ENCODE measurements at places on chromosomes 11 and 22.

DNA sequence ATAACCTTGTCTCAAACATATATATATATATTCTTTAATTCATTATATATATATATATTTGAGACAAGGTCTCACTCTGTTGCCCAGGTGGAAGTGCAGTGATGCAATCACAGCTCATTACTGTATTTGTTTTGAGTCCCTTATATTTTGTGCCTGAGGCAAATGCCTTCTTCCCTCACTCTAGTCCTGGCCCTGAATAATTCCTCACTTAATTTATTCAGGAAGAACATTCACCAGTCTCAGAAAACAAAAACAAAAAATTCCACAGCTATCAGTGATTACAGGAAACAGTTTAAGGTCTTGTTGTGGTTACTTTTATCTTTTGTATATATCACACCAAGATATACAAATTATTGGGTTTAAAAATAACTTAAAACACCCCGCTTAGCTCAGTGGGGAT lies 155.7 kb downstream of the CWF19L2 start:
- no peak for DNase-seq

- DNase-seq, result no peak
Observed at GRCh38 chr11:65968600-65969482, 7.3 kb downstream of the SART1 start.

DNA sequence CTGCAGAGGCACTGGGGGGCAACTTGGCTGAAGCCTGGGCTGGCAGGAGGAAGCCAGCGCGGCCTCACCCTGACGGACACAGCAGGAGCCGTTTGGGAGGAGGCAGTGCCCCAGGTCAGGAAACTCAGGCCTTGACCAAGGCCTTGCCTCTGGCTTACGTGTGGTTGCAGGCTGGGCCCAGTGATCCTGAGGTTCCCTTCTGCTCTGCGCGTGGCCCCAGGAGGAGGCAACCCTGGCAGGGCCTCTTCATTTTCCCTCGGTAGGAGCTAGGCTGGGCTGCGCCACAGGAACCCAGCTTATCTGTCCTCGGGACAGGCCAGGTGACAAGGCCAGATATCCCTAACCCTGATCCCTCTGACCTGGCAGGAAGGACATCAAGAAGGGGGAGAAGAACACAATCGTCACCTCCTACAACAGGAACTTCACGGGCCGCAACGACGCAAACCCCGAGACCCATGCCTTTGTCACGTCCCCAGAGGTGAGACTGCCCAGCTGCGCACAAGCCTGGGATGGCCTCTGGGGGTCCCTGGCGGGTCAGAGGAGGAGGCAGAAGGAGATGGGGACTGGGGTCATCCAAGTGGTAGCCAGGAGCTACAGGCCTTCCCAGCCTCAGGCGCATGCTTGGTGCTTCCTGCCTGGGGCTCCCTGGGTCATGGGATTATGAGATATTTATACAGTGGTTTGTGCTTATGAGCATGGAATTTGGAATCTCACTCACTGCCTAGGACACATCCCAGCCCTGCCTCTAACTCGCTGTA lies 20.6 kb downstream of the POLR3H start:
- DNase-seq, result no peak

DNA sequence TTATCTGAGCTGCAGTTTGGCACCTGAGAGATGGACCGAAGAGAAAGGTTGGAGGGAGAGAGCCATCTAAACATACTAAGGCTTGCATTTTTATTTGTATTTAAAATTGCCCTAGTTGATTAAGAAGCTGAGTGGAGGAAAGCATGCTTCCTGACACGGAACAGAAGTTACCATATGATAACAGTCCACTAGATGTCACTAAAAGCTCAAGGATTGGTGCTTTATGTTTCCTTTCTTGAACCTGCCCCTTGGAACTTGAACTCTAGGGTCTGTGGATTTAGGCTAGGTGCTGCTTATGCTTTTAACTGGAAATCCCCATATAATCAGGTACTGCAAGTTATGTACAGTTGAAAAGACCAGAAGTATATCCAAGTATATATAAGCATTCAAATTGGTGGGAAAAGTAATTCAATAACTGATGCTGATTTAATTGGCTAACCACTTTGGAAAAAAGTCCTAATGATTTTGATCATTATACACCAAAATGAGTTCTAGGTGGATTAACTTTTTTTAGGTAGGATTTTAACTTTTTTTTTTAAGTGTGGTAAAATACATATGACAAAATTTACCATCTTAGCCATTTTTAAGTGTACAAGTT lies 9.5 kb downstream of the RBMXL2 start:
- no peak for DNase-seq

DNA sequence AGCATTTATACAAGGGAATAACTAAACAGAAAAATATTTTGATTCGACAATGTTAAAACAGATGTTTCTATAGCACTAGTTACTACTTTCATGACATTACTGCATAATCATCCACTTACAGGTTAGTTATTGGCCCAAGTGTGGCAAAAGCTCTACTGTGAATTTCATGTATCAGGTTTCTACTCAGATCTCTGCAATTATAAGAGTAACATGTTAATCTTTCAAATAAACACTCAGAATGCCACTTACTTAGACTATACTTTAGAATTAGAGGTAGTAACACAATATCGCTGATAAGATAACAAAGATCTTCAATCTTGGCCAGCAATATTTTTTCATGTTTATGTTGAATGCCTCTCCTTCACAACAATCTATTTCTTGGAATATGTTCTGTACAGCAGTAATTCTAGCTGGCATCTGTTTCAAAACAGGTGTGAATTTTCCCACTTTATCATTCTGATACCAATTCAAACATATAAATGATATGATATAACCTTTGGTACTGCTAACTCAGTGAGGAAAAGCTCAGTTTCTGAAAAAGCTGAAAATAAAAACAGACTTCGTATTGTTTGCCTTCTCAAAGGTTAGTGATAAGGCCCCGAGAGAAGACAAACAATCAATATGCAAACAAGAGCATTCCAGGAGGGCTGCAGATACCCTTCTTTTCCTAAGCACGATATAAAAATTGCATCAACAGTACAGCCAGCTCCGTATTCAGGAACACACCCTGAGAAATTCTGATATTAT lies 11.0 kb upstream of the CCDC34 start:
- DNase-seq, result no peak

DNA sequence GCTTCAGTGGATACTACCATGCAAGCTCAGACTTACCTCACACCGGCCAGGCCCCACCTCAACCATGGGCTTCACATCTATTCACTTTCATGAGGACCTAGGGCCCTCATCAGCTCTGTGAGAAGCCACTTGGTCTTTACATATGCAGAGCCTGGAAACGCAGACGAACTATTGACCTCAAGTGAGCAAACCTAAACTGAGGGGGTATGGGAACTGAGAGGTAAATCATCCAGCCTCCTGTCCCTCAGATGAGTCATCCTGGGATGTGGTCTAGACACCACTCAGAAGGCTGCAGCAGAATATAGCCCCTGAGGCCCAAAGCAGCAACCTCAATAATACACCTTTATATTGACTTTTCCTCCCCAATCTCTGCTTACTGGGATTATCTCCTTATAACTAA lies 578.0 kb downstream of the INSC start:
- no peak for DNase-seq

DNA sequence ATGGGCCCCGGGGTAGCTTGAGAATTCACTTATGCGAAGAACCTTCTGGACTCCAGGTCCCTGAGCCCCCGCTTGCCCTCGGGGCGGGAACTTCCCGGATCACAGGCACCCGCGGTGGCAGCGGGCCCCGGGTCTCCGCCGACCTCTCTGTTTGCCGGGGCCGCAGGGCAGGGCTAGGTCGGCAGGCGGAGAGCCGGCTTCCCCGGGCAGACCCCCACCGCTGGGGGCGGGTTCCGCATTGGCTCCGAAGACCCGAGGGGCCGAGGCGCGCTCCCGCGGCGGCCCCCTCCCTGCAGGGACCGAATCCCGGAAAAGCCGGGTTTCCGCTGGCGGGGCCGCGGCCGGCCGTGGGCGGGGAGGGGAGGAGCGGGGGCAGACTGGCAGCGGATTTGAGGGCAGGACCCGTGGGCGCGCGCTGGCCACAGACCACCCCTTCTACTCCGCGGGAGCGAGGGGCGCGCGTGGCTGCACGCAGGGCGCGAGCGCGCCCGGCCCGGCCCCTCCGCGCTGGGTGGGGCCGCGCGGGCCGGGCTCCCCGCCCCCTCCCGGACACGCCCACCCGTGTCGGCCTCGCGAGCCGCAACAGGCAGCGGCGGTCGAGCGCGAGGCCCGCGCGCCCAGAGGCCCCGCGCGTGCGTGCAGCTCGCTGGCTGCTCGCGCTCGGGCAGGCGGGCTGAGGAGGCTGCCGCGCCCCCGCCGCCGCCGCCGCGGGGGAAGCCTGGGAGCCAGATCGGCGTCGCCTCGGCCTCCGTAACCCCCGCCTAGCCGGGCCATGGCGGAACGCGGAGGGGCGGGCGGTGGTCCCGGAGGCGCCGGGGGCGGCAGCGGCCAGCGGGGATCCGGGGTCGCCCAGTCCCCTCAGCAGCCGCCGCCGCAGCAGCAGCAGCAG lies at the start of gene PACS1:
PACS1 (plus strand) TSS at position 558 of the 889 bp plus-strand sequence; CDS start at position 773, 215 bp downstream.
- peak; percentile 87 for DNase-seq

GRCh38 chr11:29564486-29564885 lies 452.3 kb downstream of the KCNA4 start:
- no peak for DNase-seq

- no peak for DNase-seq
Observed at GRCh38 chr11:12013781-12014180, 5.4 kb upstream of the DKK3 start.

DNA sequence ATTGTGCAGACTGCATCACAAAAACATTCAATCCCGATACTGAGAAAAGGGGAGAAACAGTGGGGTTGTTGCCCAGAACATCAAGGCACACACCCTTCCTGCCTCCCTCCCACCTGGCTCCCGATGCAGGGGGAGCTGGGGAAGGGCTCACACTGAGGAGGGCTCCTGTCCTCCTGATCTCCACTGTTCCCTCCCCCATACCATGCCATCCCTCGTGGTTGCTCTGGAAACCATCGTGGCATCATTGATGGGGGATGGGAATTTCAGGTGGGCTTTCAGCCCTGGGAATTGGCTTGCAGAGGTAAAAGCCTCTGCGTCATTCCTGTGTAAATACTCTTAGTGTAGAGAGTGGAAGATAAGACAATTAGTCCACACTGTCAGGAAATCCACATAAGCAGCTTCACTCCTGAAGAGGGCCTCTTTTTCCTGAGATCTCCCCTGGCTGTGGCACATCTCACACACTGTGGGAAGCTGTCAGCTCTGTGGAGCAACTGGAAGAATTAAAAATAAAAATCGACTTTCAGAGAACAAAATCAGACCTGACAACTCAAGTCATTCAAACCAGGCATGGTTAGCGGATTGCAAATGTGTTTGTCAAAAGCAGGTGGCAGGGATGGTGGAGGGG lies 176.0 kb downstream of the CHST1 start:
- DNase-seq, result no peak

GRCh38 chr22:30250039-30250565 lies 3.5 kb upstream of the LIF start:
- DNase-seq, result no peak
